ENCODE measurements at places on chromosomes 3 and 15.
A peak's percentile ranks its signal among the peaks of the same experiment; 100 is the strongest.

- no peak for DNase-seq
Measured at GRCh38 chr15:86571873-86572272, 492.2 kb downstream of the AGBL1 start.

DNA sequence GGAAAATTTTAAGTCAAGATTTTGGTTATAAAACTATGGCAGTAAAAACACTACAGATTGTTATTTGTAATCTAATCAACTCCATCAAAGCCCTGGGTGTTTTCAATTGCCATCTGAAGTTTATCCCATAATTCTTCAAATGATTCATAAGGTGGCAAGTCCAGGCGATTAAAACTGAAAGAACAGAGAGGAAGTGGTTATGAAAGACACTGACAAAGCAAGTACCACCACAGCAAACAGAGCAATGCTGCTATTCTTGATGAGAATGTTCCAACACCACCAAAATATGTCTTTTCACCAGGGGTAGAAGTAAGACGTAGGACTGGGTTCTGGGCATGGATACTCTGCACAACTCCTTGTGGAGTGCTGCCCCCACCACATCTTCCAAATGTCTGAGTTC lies 86.9 kb upstream of the PRTG start:
- peak; percentile 36 for DNase-seq

- DNase-seq, result no peak
Measured at GRCh38 chr3:101381809-101382208, 61.4 kb upstream of the IMPG2 start.

DNA sequence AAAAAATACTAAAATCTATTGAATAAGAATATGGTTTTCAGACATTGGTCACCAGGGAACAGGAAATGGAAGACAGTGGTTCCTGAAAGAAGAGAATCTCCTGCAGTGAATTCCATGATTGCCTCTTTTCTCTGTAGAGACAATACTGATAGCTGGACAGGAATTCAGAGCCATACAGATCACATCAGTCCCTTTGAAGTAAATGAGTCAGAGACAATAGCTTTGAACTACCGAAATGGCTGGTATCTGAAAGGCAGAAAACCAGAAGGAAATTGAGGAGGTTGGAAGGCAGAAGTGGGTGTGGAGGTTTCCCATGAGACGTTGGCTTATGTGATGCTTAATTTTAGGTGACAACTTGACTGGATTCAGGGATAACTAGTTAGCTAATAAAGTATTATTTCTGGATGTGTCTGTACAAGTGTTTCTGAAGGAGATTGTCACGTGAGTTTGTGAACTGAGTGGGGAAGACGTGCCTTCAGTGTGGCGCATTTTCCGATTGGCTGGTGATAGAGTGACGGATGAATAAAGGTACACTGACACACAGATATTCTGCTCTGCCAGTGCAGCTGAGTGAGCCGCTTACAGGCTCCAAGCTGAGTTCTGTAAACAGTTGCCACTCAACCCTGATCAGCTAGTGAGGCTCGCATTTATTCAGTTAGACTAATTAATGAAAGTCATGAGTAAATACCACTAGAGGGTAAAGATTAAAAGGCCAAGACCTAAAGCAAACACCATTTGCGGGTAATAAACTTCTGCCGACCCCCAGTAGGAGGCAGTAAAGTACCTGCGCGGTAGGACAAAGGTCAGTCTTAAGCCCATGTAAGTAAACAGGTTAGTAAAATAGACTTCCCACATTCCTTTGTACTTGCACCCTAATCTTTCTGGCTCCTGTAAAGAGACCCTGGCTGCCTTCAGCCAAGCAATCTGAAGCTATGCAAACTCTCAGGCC lies 1298.6 kb downstream of the SI start:
- no peak for DNase-seq

GRCh38 chr3:32371461-32372212 lies 20.0 kb upstream of the CMTM7 start:
- no peak for DNase-seq

GRCh38 chr15:65310431-65311137 lies 6.1 kb downstream of the RNU5B-1 start:
- no peak for DNase-seq

DNA sequence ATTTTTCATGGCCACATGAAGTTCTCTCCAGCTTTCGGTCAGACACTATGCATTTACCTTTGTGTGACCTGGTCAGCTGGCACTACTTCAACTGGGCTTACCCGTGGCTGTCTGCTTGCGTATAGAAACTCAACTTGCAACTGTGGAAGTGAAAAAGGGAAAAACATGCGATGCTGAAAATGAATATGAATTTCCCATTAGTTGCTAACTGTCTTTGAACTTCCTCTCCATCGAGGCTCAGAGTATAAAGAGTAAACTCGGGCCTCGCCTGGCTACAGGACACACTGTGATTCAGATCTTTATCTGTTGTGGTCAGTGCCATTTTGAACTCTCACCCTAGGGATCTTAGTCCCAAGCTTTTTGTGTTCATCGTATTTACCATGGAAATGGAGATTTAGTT lies 26.8 kb downstream of the NFKBIZ start:
- no peak for DNase-seq

- DNase-seq, result no peak
Measured at GRCh38 chr15:94297558-94297957, 66.2 kb downstream of the MCTP2 start.

DNA sequence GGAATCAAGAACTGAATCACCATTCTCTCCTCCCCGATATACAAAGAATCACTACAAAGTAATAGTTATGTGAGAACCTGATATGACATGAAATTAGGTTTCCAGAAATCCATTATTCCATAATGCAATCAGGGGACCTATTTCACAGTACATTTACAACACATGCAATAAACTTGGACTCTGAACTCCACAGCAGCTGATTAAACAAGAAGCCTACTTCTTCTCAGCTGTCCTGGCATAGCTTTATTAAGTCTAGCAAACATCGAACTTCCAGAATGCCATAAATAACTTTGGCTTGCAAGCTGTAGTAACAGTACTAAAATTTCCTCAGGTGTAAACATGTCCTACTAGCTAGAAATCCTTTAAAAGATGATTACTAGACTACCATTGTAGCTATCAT lies 17.8 kb downstream of the PDCD10 start:
- DNase-seq, result no peak

DNA sequence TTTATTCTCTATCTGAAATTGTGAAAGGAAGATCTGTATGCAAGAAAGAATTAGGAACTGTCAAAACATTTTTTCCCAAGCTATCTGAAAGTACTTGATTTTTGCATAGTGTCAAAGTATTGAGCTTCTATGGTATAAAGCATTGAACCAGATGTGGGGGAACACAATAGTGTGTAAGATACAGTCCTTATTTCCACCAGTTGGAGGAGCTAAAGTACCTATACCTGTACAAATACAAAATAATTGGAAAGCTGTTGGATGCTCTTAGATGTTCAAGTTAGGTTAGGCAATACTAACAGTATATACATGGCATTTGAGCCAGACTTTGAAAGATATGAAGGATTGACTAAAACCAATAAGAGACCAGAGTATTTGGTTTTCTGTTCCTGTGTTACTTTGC lies 148.4 kb downstream of the B3GALNT1 start:
- peak; percentile 6 for DNase-seq

- DNase-seq, result peak; percentile 3
Measured at GRCh38 chr3:197117114-197117513, 87.5 kb upstream of the MELTF start.

- no peak for DNase-seq
Measured at GRCh38 chr15:35000511-35000910, 12.4 kb upstream of the ZNF770 start.

Data from GM06990 (cell line).